ENCODE measurements at places on chromosomes 11 and 22.
A peak's percentile ranks its signal among the peaks of the same experiment; 100 is the strongest.

GRCh38 chr11:122215244-122215992, 99.4 kb upstream of the BLID start:
- peaks cover 9% of the 10 kb centered on the region for H3K4me1 ChIP-seq
- H3K4me3 ChIP-seq: no peak overlapping the region
- H3K36me3 ChIP-seq: no peaks in the 10 kb centered on the region
- no peak overlapping the region for H3K27ac ChIP-seq

- no peaks in the 10 kb centered on the region for H3K4me1 ChIP-seq
- H3K36me3 ChIP-seq: no peaks in the 10 kb centered on the region
- no peak for DNase-seq
- H3K27ac ChIP-seq: no peak overlapping the region
- no peak overlapping the region for H3K4me3 ChIP-seq
- H3K27me3 ChIP-seq: no peaks in the 10 kb centered on the region
Observed at GRCh38 chr11:80595011-80595410, 1154.2 kb upstream of the TENM4 start.

DNA sequence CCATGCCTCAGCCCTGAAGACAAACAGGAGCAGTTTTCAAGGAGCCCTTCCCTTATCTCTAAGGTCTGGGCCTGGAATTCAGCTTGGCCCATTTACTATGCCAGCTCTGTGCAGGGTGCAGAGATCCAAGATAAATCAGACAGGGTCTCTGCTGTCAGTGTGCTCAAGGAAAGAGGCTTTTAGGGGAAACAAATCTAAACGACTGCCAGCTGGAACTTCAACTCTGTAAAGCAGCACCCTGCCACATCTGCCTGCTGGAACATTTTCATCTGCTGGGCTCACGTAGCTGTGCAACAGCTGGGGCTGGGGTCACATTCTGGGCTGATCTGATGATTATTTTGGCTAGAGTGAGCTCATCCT, 19.8 kb upstream of the EHF start:
- H3K4me3 ChIP-seq: no peak overlapping the region
- no peak for DNase-seq
- H3K4me1 ChIP-seq: peaks cover 9% of the 10 kb centered on the region
- no peaks in the 10 kb centered on the region for H3K27me3 ChIP-seq
- no peak overlapping the region for H3K27ac ChIP-seq
- no peaks in the 10 kb centered on the region for H3K36me3 ChIP-seq

DNA sequence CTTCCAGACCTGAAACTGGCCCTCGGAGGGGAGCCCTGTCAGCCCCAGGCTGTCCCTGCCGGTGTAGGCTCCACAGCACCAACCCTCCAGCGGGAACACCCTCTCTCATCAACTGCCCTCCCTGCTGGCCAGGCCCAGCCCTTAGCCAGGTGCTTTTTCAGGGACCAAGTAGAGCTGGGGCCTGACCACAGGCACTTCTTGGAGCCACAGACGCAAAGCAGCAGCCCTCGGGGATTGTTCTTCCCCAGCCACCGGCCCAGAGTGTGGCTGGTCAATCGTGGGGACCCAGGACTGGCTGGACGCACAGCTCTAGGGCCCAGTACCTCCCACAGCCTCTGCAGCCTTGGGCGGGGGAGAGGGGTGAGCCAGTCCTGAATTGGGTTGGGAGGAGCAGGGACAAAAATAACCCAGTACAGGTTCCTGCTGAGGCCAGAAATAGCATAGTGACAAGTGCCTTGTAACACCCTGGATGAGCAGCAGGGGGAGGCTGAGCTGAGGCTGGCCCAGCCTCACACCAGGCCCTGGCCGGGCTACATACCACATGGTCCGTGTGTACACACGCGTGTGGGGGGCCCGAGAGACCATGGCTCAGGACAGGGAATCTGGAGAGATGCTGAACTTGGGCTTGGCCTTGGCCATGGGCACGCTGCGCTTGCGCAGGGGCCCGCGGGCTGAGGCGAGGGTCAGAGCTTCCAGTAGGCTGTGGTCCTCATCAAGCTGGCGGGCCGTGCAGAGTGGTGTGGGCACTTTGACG, 2.0 kb downstream of the KCNJ11 start:
- DNase-seq: peak; percentile 56
- no peaks in the 10 kb centered on the region for H3K27me3 ChIP-seq
- H3K27ac ChIP-seq: no peak overlapping the region
- H3K4me1 ChIP-seq: peaks cover 4% of the 10 kb centered on the region
- H3K36me3 ChIP-seq: no peaks in the 10 kb centered on the region

- no peak overlapping the region for H3K4me3 ChIP-seq
- no peaks in the 10 kb centered on the region for H3K4me1 ChIP-seq
- H3K27ac ChIP-seq: no peak overlapping the region
- DNase-seq: no peak
- H3K27me3 ChIP-seq: no peaks in the 10 kb centered on the region
- H3K36me3 ChIP-seq: no peaks in the 10 kb centered on the region
Observed at GRCh38 chr11:130133716-130134115, 25.9 kb upstream of the ST14 start.
